ENCODE measurements at places on chromosomes 5 and 9.
A peak's percentile ranks its signal among the peaks of the same experiment; 100 is the strongest.

DNA sequence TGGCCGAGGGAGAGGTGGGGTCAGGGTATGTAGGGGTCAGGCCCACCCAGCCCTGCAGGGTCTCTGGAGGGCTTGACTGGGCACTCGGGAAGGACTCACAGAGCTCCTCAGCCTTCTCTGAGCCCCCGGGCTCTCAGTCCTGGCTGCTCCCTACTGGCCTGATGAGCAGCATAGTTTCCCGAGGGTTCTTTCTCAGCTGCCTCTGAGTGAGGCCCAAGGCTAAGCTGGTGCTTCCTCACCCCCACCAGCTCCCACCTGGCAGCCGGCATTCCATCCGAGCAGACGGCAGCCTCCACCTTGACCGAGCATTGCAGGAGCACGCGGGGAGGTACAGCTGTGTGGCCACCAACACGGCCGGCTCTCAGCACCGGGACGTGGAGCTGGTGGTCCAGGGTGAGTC lies 56.0 kb downstream of the HMCN2 start:
- DNase-seq: no peak

DNA sequence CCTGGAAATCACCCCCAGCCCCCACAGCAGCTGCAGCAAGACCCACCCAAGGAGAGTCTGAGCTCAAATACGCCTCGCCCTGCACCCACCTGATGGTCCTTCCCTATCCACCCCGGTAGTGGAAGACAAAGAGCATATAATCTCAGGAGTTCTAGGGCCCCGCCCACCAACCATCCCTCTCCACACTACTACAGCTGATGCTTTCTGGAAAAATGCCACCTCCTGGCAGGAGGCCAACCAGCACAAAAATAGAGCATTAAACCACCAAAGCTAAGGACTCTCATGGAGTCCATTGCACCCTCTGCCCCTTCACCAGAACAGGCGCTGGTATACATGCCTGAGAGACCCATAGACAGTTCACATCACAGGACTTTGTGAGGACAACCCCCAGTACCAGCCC lies 22.5 kb upstream of the NIPSNAP3A start:
- DNase-seq: no peak

- no peak for DNase-seq
Measured at GRCh38 chr5:174348311-174348981, 302.9 kb downstream of the NSG2 start.

- no peak for DNase-seq
Measured at GRCh38 chr9:34659592-34660253, 2.7 kb downstream of the CCL27 start.

GRCh38 chr5:1013238-1013947 lies 4.8 kb downstream of the NKD2 start:
- no peak for DNase-seq

- no peak for DNase-seq
Measured at GRCh38 chr5:173971681-173972345, 17.2 kb upstream of the C5orf47 start.

- DNase-seq: peak; percentile 12
Measured at GRCh38 chr9:2116073-2116472, 100.9 kb downstream of the SMARCA2 start.
